Fibroblast of the aortic adventitia (primary cell): ENCODE measurements at places on chromosomes 3 and 15.

- no peak for DNase-seq
Measured at GRCh38 chr3:118187221-118187620, 847.4 kb downstream of the IGSF11 start.

DNA sequence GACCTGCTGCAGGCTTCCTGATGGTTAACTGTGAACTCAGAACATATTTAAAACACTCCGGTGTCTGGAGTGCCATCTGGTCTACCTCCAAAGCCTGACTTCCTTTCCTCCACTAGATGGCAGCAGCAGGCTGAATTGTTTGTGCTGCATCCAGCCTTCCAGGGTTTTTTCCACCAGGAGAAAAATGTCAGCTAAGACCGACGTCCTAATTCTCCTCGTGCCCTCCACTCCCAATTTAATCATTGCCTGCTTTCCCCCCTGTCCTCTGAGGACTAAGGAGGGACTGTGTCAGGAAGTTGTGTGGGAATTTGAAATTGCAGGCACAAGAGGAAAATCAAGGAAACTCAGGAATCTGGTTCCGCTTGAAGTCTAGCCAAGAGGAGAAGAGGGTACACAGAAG, 165.2 kb upstream of the UMPS start:
- peak; percentile 82 for DNase-seq

- DNase-seq = no peak
Measured at GRCh38 chr3:170815340-170815739, 54.7 kb downstream of the RPL22L1 start.

- peak; percentile 2 for DNase-seq
Measured at GRCh38 chr3:143963946-143964345, 7.7 kb upstream of the DIPK2A start.

DNA sequence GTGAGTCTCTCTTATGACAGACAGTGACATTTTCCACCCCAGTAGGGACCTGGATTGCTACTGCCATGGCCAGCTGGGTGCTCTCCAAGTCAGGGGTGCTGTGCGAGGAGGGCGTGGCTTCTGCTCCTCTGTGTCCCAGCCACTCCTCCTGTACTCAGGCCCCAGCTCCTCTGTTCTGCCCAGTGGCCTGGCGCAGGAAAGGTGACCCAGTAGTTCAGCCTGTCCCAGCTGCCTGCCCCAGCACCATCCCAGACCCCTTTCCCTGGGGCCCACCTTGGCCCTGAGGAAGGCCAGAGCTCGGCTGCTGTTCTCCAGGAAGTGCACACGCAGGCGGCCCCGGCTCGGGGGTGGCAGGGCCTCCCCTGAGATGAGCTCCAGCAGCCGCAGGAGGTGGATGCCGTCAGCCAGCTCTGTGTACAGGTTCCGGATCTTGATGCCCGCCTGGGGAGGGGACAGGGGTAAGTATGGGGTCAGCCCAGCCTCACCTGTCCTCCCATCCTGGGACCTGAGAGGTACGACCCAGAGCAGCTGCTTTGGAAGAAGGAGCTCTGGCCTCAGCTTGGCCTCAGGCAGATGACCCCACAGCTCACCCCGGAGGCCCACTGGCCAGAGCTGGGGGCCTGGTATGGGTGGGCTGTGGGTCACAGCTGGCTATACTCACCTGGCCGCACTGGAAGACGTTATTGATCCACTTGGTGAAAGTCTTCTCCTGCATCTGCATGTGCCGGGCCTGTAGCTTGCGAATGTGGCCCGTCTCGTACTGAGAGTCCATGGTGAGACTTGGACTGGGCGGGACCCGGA, 1.0 kb downstream of the SPTBN5 start:
- DNase-seq = no peak

- peak; percentile 52 for DNase-seq
Measured at GRCh38 chr15:71469413-71469812, 340.9 kb upstream of the NR2E3 start.

DNA sequence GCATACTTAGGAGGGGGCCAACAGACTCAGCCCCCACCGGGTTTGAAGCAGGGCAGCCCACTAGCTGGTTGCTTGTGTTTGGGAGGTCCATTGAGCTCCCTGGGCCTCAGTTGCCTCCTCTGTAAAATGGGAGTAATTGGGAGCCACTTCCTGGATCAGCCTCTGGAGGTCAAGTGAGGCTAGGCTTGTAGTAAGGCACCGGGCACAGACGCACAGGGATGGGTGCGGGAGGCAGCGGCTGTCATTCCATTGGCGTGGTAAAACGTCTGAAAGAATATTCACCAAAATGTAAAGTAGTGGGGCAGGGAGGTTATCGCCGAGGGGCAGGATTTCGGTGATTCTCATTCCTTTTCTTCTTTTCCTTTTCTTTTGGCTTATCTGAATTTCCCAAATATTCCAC, 64.6 kb downstream of the TLE3 start:
- DNase-seq = no peak

GRCh38 chr3:152225201-152225600, 43.5 kb upstream of the MBNL1 start:
- DNase-seq = peak; percentile 35

- DNase-seq = peak; percentile 17
Measured at GRCh38 chr15:63379492-63380150, 2.0 kb downstream of the CA12 start.

- DNase-seq = no peak
Measured at GRCh38 chr3:108241721-108242120, 19.5 kb upstream of the IFT57 start.
